ENCODE measurements at places on chromosomes 16 and 17.

GRCh38 chr16:23216658-23217246 lies 34.2 kb downstream of the SCNN1G start:
- DNase-seq: no peak

GRCh38 chr16:80544326-80544725 lies 3.5 kb downstream of the DYNLRB2 start:
- no peak for DNase-seq

- no peak for DNase-seq
These were observed 46.6 kb downstream of the RGS9 start for GRCh38 chr17:65183736-65184135.

GRCh38 chr16:64507240-64508024 lies 614.4 kb downstream of the CDH11 start:
- DNase-seq: no peak

- no peak for DNase-seq
These were observed 35.5 kb upstream of the ETV4 start for GRCh38 chr17:43581613-43582012.

GRCh38 chr17:77924757-77925336 lies 33.7 kb upstream of the TNRC6C start:
- DNase-seq: no peak

- DNase-seq: peak; percentile 78
These were observed 10.6 kb upstream of the AURKB start for GRCh38 chr17:8220783-8221662.

DNA sequence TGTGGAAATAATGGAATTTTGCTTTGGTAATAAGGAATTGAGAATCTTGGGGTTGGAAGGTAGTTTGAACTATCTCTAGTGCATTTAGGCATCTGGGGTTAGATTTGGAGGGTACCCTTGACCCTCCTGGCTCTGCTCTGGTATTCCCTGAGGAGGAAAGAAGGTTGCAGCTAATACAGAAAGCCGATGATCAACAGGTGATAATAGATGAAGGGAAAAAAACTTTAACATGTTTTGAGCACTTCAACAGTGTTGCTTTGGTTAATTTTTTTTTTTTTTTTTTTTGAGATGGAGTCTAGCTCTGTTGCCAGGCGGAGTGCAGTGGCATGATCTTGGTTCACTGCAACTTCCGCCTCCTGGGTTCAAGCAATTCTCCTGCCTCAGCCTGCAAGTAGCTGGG lies 4.8 kb downstream of the KAT7 start:
- DNase-seq: no peak

GRCh38 chr16:60230666-60231065 lies 1496.5 kb upstream of the GOT2 start:
- no peak for DNase-seq

GRCh38 chr17:32102172-32102571 lies 40.1 kb upstream of the RHOT1 start:
- no peak for DNase-seq

- no peak for DNase-seq
These were observed 118.3 kb downstream of the RAB11FIP4 start for GRCh38 chr17:31509805-31510177.

GRCh38 chr17:31147507-31148202 lies 52.9 kb downstream of the NF1 start:
- no peak for DNase-seq

DNA sequence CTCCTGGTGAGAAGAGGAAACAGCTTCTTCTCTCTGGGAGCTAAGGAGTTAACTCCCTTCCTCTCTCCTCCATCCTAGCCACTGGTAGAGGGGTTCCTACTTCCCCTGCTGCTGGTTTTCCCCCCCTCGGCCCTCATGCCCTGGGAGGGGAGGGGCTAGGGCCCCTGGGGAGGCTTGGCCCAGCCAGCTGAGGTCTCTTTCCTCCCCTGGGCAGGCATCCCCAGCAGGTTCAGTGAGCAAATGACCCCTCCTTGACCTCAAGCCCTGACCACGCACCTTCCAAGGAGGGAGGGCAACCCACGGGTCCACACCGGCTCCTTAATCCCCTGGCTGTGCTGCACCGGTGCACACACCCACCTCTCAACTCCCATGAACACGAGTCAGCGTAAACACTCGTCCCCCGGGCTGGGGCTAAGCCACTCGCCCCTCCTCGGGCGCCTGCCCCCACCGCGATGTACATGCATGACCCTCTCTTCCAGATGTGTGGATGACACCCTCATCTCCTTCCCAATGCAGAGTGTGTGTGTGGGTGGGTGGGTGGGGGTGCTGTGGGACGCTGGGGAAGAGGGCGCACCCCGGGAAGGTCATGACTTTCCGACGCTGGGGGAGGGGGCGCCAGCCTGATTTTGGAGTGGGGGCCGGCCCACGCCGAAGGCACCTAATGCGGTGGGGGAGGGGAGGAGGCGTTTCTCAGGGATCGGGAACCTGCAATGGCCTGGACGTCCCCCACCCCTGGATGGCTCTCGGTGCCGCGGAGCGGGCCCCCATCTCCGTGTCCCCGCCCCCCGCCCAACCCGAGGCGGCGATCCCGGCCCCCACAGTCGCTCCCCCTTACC lies 33.7 kb downstream of the SRCIN1 start:
- DNase-seq: no peak

GRCh38 chr16:23128056-23128455 lies 21.2 kb downstream of the USP31 start:
- no peak for DNase-seq

GRCh38 chr16:53775821-53776431 lies 72.0 kb downstream of the FTO start:
- no peak for DNase-seq
